ENCODE measurements at places on chromosomes 7 and 10. TPM values are rescaled to one million over a fixed set of nuclear protein-coding genes. Genes with fewer than 3 reads are reported as not detected.

GRCh38 chr7:151274936-151275812 lies 26.7 kb upstream of the SMARCD3 start:
- no peak for DNase-seq

The ADAMTS14 gene
- not detected for total RNA-seq

The NOS3 gene
- total RNA-seq: 62.5 TPM

DNA sequence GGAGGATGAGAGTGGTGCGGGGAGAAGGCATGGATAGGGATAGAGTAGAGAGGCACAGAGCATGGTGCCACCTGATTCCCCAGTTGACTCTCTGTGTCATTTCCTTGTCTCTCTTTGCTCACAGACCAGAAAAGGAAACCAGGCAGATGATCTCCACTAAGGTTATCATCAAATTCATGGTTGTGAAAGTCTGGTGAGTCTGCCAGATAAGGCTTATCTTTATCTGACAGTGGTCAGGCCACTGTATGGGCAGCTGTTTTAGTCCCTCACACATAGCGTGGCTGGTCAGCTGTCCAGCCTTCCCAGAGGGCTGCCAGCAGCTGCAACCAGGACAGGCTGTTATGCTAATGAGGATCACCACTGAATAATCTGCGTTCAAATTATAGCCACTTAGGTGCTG lies 99.0 kb downstream of the ADRA2A start:
- no peak for DNase-seq

DNA sequence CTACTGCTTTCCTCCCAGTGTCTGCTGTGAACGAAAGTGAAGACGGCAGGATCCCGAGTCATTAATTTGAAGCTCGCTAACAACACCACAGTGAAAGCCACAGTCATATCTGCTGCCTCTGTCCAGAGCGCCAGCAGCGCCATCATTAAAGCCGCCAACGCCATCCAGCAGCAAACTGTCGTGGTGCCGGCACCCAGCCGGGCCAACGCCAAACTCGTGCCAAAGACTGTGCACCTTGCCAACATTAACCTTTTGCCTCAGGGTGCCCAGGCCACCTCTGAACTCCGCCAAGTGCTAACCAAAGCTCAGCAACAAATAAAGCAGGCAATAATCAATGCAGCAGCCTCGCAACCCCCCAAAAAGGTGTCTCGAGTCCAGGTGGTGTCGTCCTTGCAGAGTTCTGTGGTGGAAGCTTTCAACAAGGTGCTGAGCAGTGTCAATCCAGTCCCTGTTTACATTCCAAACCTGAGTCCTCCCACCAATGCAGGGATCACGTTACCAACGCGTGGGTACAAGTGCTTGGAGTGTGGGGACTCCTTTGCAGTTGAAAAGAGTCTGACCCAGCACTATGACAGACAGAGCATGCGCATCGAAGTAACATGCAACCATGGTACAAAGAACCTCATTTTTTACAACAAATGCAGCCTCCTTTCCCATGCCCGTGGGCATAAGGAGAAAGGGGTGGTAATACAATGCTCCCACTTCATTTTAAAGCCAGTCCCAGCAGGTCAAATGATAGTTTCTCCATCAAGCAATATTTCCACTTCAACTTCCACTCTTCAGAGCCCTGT lies 94.8 kb upstream of the KCNMA1 start:
- no peak for DNase-seq

DNA sequence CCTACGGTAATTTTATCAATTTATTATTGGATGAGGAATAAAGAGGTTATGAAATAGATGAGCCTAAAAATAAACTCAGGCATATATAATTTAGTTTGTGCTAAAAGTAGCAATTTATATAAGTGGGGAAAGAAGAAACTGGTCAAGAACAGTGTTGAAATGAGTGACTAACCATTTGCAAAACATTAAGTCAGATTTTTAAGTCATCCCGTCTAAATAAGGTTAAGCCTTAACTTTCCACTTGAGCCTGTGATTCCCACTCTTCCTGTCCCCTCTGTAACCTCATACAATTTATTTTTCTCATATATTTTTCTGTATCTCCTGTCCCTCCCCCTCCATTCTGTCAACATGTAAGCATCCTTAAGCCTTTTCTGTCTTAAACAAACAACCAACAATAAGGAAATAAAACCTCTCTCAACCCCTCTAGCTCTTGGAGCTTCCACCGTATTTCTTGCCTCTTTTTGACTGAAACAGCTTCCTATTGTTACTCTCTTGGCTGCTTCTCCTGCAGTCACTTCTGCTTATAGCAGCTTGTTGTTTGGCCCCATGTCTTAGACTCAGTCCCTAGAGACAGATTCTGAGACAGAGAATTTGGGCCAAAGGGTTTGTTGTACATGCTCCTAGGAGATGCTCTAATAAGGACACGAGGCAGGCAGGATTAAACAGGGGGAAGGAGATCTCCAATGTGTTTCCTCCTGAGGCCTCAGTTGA lies 109.7 kb downstream of the GNAI1 start:
- DNase-seq: no peak

The PRPS1L1 gene
- total RNA-seq: not detected
